Caco-2 (cell line): ENCODE measurements at places on chromosomes 11 and 22. TPM values are rescaled to one million over a fixed set of nuclear protein-coding genes. Genes with fewer than 3 reads are reported as not detected.

DNA sequence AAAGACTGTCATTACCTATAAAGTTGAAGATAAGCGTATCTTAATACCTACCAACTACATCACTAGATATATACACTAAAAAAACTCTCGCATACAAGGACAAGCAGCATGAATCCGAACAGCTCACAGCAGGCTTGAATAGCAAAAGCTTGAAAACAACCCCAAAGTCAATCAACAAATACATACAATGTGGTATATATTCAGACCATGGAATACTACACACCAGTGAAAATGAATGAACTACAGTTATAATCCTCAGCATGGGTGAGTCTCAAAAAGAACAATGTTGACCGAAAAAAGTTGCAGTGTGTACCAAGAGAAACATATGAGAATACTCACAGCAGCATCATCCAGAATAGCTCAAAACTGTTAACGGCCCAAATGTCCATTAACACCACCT is 25.2 kb downstream of the USP28 start:
- peaks cover 6% of the 10 kb centered on the region for H3K36me3 ChIP-seq
- no peaks in the 10 kb centered on the region for H3K4me1 ChIP-seq
- H3K4me3 ChIP-seq = no peak overlapping the region
- H3K27ac ChIP-seq = no peak overlapping the region
- no peak for DNase-seq

GRCh38 chr11:2677127-2677526 is 22.7 kb downstream of the KCNQ1OT1 start:
- DNase-seq = no peak
- H3K36me3 ChIP-seq = peaks cover 3% of the 10 kb centered on the region
- no peaks in the 10 kb centered on the region for H3K27me3 ChIP-seq
- H3K4me1 ChIP-seq = 0 out of 2 replicates have a peak, but pooled peaks cover 2% of the 10 kb centered on the region
- no peak overlapping the region for H3K4me3 ChIP-seq

Gene RPS6KB2
- 109 and 116 TPM in 2 replicates for total RNA-seq

DNA sequence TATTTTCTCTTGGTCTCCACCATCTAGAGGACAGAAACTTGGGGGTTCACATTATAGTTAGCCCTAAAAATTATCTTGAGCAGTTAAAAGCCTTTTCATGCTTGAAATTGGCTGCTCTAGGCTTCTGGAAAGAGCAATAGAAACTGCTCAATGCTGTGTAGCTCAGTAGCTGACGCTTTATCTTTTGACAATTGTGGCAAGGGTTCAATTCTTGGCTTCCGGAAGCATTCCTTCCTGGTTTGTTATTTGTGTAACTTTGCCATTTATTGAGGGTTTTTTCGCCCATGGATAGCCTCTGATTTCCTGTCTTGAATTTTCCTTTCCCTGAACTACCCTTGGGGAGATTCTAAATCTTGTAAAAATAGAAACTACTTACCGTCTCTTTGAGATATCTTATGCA is 10.3 kb upstream of the OR56A1 start:
- H3K27ac ChIP-seq = no peak overlapping the region
- H3K36me3 ChIP-seq = no peaks in the 10 kb centered on the region
- H3K27me3 ChIP-seq = no peaks in the 10 kb centered on the region
- H3K4me3 ChIP-seq = no peak overlapping the region
- DNase-seq = no peak

DNA sequence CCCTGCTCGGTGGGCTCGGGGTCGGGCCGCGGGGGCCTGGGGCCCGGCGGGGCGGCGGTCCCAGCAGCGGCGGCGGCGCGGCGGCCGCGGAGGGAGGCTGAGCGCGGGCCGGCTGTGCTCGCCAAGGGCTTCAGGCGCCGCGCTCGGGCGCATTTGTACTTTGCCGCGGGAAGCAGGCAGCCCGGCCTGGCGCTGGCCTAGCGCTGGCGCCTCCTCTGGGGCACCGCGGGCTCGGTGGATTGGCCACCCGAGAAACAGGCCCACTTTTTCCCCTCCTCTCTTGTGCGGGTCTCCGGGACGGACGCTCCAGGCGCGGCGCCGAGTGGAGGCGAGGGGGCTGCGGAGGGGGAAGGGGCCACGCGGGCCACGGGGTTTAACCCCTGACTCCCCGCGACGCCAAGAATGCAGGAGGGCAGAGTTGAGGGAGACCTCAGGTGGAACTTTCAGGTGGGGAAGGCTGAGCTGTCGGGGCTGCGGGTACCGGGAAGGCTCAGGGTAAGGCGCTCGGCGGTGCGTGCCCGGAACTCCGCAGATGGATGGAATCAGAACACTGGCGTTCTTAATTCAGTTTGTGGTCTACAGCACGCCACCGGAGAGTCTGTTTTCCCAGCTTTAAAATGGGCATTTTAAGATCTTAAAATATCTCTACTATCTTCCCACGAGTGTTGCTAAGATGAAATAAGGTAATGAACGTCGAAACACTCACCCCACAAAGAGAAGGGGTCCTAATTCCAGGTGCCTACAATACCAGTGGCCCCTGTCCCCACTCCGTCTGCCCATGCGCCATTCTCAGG is at the start of gene CHRDL2:
Gene CHRDL2, minus strand, starts transcription at position 126 of the 794 bp plus-strand sequence. CDS start 538 bp downstream, outside the sequence.
- no peak for DNase-seq
- peaks cover 13% of the 10 kb centered on the region for H3K4me1 ChIP-seq
- H3K36me3 ChIP-seq = no peaks in the 10 kb centered on the region
- peak within 1 kb of the TSS; percentile 49 for H3K4me3 ChIP-seq
- H3K27ac ChIP-seq = no peak within 1 kb of the TSS

- H3K4me3 ChIP-seq = no peak overlapping the region
- no peaks in the 10 kb centered on the region for H3K36me3 ChIP-seq
- no peak overlapping the region for H3K27ac ChIP-seq
- no peak for DNase-seq
Measured at GRCh38 chr11:88861618-88862017, 204.2 kb downstream of the GRM5 start.

Gene MYRF
- total RNA-seq = 165 and 169 TPM in 2 replicates

DNA sequence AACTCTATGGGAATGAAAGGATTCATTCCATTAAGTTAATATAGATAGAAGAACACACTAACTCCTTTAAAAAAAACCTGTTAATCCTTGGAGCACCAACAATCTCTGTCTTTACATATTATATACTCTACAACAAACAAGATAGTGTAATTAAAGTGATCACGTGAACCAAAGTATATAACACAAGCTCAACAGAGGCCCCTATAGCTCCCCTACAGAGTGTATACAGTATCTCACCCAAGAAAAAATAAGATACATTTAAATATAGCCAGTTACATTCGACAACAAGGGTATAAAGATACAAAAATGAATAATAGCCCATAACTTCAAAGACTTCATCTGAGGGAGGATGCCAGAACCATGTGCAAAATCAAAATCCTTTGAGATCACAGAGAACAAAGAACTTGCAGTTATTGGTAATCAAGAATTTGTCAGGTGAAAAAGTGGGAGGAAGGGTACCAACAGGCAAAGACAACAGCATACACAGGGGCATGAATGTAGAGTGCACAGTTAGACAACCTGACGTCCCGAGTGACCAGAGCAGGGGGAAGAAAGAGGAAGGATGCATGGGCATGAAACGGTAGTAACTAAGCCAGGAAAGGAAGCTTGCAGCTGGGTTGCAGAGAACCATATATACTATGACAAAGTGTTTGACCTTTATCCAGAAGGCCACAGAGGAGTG is 4.7 kb downstream of the FCHSD2 start:
- no peak for DNase-seq
- H3K4me3 ChIP-seq = no peak overlapping the region
- H3K27me3 ChIP-seq = no peaks in the 10 kb centered on the region
- no peaks in the 10 kb centered on the region for H3K36me3 ChIP-seq
- peaks cover 23% of the 10 kb centered on the region for H3K4me1 ChIP-seq
- no peak overlapping the region for H3K27ac ChIP-seq

Gene GPR83
- 2.7 and 2.8 TPM in 2 replicates for total RNA-seq

Gene NRGN
- total RNA-seq = 5.7 and 7.8 TPM in 2 replicates

- H3K4me3 ChIP-seq = no peak overlapping the region
- no peaks in the 10 kb centered on the region for H3K4me1 ChIP-seq
- no peaks in the 10 kb centered on the region for H3K36me3 ChIP-seq
- H3K27me3 ChIP-seq = no peaks in the 10 kb centered on the region
Measured at GRCh38 chr11:94920311-94920710, 53.0 kb downstream of the CWC15 start.

Gene ELFN2
- total RNA-seq = 4.0 and 4.6 TPM in 2 replicates

Gene CATSPER1
- total RNA-seq = not detected in 2 replicates

GRCh38 chr11:104332110-104332509 is 168.2 kb upstream of the PDGFD start:
- no peaks in the 10 kb centered on the region for H3K36me3 ChIP-seq
- no peak overlapping the region for H3K4me3 ChIP-seq
- H3K4me1 ChIP-seq = no peaks in the 10 kb centered on the region

Gene TPBGL
- total RNA-seq = 0.18 and 0.19 TPM in 2 replicates

GRCh38 chr22:23563111-23563510 is 17.0 kb downstream of the IGLL1 start:
- no peak overlapping the region for H3K27ac ChIP-seq
- no peaks in the 10 kb centered on the region for H3K4me1 ChIP-seq
- no peaks in the 10 kb centered on the region for H3K27me3 ChIP-seq
- no peak overlapping the region for H3K4me3 ChIP-seq
- no peaks in the 10 kb centered on the region for H3K36me3 ChIP-seq

Gene MIAT
- total RNA-seq = 0.30 and 0.41 TPM in 2 replicates

Gene SAA2
- total RNA-seq = not detected in 2 replicates

Gene CRYBA4
- 0.68 TPM in 1 of 2 replicates, not detected in the other for total RNA-seq

Gene THYN1
- total RNA-seq = 88.3 and 94.5 TPM in 2 replicates

GRCh38 chr11:124700028-124700427 is 26.3 kb downstream of the SPA17 start:
- H3K27ac ChIP-seq = no peak overlapping the region
- H3K4me1 ChIP-seq = no peaks in the 10 kb centered on the region
- H3K27me3 ChIP-seq = no peaks in the 10 kb centered on the region; the same call in 1 of the 2 replicates
- no peak for DNase-seq
- H3K36me3 ChIP-seq = no peaks in the 10 kb centered on the region
